Inflammatory macrophage (primary cell): ENCODE measurements at places on chromosomes 1 and 21.

DNA sequence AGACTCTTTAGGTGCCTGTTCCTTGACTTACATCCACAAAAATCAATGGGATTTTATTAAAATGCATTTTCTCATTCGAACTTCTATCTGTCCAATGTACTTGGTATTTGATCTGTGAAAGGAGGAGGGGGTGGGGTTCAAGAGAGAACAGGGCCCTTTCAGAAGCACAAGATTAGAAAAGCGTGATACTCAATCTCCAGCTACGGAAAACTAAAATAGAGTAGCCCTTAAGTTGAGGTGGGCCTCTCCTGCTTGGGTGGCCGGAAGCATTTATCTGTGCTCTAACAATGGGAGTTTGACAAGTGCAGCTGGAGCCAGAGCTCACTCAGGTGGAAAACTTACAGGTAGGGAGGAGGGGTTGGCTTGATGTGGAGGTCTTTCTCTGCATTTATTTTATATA is 462 bp upstream of the RXRG start:
- DNase-seq, result no peak

DNA sequence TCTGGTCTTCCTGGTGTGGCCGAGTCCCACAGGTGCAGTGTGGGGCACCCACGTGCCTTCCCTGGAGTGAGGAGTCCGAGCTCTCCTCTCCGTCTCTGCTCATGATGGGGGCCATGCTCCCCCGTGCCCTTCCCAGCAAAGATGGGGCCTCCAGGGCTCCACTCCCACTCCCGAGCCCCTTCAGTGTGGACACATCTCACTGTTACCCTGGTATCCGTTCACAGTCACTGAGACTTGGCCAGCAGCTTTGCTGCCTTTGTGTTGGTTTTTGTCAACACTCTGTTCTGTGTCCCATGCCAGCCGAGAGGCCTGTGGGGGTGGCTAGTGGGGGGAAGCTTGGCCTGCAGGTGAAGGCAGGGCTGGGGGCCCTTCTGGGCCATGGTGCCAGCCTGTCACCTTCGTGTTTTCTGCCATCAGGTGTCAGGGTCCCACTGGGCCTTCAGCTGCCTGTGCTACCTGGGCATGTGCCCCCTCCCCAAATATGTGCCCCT is 46.9 kb upstream of the POFUT2 start:
- no peak for DNase-seq

DNA sequence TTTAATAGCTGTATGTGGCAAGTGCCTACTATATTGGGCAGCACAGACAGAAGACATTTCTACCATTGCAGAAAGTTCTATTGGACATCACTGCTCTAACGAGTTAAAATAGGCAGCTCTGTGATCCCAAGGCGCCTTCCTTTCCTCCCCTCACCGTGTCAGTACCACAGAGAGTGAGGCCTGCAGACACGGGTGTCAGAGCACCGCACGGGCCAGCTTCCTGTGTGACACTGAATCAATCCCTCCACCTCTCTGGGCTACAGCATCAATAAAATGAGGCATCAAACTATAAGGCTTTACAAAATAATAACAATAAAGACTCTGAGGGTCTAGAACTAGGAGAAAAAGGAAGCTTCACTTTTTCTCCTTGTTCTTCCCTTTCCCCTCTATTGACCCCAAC is 246.7 kb downstream of the FOXD2 start:
- no peak for DNase-seq

- DNase-seq, result no peak
Observed at GRCh38 chr1:61282387-61282786, 200.0 kb downstream of the NFIA start.

DNA sequence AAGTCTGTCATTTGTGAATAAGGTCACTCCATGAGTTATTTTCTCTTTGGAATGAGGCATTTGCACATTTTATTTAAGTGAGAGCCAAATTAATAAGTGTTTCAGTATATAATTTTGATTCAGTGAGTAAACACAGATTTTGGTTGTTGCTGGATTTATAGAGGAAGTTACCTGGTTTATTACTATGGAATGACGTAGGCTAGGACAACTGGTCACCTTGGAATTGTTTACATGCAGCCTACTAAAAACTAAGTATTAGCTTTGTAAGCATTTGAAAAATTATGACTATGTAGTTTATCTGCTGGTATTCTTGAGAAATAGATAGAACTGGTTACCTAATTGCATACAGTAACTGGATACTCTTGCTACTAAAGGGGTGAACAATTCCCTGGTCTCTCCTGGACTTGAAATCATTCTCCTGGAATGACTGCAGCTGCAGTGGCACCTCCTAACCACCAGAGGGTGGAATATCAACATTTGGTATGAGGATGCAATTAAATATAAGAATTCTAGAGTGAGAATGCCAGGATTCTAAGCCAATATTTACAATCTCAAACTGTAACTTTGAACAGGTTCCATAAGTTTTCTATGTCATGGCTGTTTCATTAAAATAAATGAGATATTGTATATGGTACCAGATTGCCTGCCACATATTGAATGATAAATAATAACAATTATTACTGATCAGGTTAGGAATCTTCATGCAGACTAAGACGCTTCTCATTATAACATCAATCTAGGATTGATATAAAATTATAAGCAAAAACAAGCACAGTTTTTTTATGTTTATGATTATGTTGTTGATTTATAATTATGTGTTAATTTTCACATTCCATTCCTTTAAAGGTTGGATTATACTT is 3.5 kb upstream of the KRTAP27-1 start:
- DNase-seq, result peak; percentile 25

GRCh38 chr21:15895142-15896106 is 165.6 kb downstream of the USP25 start:
- DNase-seq, result no peak

DNA sequence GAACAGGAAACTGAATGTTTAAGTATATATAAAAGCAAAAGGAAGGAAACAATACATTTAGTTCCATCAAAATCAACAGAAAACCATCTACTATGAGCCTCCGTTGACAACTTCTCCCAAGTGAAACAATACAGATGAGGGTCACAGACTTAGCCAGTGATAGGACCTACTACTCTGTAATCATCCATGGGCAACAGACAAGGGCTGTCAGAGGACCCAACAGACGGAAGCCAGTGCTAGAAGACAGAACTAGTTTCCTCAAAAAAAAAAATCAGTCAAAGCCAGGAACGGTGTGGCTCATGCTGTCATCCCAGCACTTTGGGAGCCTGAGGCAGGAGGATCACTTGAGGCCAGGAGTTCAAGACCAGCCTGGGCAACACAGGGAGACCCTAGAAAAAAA is 20.6 kb downstream of the RERE start:
- DNase-seq, result no peak

GRCh38 chr1:76781447-76781846 is 85.8 kb upstream of the ST6GALNAC5 start:
- no peak for DNase-seq

GRCh38 chr1:212847549-212847948 is at the start of gene SPATA45:
Gene SPATA45, minus strand, starts transcription at chr1:212847649. Its CDS starts 11,500 bp downstream, at chr1:212836149.
- no peak for DNase-seq

DNA sequence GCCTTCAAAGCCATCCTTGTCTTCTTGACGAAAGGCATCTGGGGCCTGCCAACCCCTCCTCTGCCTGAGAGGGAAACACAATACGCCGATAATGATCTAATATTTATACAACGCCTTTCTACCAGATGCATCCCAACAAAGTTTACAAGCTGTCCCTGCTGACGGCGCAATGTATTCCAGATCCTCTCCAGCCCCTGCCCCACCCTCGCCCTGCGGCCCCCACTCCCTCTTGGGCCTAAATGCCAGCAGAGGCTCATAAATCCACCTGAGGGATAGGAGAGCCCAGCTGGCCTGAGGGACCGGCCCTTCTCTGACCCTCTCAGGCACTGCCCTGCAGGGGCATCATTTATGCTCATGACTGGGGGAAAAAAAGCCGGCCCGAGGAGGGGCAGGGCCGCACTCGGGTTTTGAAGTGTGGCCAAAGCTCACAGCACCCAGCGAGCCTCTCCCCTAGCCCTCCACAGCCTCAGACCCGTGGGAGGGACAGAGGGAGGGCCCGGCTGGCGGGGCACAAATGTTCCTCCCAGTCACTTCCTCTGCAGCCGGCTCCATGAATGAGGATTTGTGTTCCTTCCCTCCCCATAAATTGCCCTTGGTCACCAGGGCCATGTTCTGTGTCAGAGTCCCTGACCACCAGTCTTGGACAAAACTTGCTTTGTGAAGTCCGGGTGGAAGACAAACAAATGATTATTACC is 140.3 kb downstream of the FOXD2 start:
- DNase-seq, result no peak

DNA sequence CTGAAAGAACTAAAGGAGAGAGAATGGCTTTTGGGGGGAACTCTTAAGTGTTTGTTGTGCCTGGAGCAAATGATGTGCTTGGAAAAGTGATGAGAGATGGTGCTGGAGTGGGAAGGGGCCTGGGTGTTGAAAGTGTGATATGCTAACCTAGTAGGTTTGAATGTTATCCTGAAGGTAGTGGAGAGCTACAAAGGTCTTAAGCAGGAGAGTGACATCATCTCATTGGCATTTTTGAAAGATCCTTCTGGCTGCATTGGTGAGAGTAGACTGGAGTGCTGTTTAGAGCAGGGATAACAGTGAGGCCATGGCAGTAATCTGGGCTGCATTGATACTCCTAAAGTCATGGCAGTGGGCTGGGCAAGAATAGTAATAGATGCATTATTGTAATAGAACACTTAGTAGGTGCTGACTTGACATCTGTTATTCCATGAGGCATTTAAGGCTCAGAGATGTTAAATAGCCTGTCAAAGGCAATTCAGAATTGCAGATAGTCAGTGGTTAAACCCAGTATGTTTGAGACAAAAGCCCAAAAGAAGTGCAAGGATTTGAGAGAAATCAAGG is 44.5 kb downstream of the MDM4 start:
- DNase-seq, result no peak

GRCh38 chr1:212559929-212560328 is 48.6 kb upstream of the ATF3 start:
- no peak for DNase-seq

GRCh38 chr1:20993716-20994575 is 182.8 kb downstream of the EIF4G3 start:
- DNase-seq, result peak; percentile 30

GRCh38 chr1:41387667-41388091 is 26.4 kb downstream of the FOXO6 start:
- DNase-seq, result no peak

DNA sequence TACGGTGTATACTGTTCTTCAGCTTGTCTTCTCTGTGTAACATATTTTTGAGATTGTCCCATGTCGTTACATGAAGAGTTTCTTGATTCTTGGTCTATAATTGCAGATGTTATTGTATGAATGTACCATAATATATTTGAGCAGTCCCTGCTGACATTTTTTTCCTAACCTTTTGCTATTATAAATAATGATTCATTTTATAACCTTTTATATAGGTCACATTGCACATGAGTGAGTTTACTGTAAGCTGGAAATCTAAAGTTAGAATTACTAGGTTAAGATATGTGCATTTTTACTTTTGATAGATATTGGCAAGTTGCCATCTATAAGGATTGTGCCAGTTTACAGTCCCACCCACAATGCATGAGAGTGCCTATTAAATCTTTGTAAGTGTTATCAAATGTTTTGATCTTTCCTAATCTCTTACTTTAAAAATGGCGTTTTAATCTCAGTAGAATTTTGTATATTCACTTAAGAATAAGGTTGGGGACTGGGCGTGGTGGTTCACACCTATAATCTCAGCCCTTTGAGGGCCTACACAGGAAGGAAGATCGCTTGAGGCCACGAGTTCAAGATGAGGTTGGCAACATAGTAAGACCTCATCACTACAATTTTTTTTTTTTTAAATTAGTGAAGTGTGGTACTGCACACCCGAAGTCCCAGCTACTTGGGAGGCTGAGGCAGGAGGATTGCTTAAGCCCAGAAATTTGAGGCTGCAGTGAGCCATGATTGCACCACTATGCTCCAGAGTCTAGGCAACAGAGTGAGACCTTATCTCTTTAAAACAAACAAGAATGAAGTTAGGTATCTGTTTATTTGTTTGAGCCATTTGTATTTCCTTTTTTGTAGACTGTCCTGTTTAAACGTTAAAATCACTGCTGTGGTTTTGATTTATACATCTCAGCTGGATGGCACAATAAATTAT is 36.5 kb downstream of the ZMYM1 start:
- DNase-seq, result no peak

DNA sequence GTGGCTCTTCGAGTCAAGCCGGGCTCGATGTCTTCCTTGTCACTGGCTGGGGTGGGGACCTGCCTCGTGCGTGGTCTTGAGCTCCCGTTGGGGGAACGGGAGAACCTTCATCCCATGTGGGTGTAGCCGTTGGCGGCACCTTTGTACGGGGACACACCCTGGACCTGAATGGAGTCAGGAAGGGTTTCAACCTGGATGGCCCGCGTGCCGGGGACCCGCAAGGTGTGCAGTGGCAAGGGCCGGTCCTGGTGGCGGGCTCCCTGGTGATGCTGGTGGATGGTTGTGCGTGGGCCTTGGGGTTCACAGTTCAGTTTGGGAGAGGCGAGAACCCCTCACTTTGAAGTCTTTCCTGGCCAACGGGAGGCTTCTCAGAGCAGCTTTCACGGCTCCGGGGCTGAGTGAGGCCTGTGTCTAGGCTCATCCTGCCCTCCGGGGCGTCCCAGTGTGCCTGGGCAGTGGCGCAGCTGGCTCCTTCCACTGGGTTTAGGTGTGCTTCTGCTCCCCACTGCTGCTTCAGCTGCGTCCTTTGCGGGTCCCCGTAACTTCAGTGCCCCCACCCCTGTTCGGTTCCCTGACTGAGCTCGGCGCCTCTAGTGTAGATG is 11.4 kb downstream of the SKI start:
- DNase-seq, result no peak

- DNase-seq, result peak; percentile 40
Observed at GRCh38 chr1:145858238-145858900, 512 bp downstream of the PIAS3 start.

GRCh38 chr1:32755810-32756159 is 53.2 kb upstream of the SYNC start:
- DNase-seq, result peak; percentile 52

DNA sequence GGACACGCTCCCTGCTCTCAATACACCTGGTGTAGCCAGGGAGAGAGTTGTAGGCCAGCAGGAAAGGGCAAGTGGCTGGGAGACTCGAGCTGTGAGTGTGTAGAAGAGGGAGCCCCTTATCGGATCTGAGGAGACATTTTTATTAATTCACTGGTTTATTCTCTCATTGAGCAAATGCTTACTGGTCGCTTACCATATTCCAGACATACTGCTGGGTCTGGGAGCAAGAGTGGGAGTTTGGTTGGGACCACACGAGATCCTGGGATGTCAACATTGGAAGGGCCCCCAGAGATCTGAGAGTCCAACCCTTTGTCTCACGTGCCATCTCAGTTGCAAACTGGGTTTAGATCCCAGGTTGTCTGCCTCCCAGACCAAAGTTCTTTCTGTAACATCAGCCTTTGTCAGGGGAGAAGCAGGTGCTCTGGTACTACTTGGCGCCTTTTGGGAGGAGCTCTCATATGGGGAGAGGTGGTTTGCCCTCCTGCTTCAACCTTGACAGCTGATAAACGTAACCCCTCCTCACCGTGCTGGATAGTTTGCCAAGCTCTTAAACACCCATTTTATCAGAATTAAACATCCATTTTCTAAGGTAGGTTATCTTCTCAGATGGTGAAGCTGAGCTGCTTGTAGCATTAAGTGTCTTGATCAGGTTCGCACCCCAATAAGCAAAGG is 742 bp downstream of the TMEM222 start:
- DNase-seq, result no peak
